ENCODE measurements at places on chromosomes 2 and 18. TPM values are rescaled to one million over a fixed set of nuclear protein-coding genes. Genes with fewer than 3 reads are reported as not detected.

GRCh38 chr2:42041377-42042127 is 6.3 kb upstream of the PKDCC start:
- no peak for DNase-seq

DSG1 gene
- total RNA-seq: 0.27 TPM

KRCC1 gene
- 11.5 TPM for total RNA-seq

AKAIN1 gene
- total RNA-seq: 6.9 TPM

UGT1A7 gene
- total RNA-seq: not detected

Measured in cerebellum (tissue), 4 donors.